ENCODE measurements at places on chromosomes 5 and 9.

DNA sequence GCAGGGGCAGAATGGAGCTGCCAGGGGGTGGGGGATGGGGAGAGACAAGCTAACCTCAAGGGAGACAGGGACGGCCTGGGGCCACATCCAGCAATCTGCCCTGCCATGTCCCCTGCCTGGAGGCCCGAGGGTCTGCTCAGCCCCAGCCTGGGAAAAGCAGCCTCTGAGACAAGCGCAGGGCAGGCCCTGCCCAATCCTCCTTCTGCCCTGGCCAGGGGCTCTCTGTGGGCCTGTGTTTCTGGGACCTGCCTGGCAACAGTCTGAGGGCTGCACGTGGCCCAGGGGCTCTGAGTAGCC is 13.9 kb upstream of the QSOX2 start:
- DNase-seq = no peak

- no peak for DNase-seq
These were observed 33.9 kb downstream of the LMNB1 start for GRCh38 chr5:126810596-126811380.

DNA sequence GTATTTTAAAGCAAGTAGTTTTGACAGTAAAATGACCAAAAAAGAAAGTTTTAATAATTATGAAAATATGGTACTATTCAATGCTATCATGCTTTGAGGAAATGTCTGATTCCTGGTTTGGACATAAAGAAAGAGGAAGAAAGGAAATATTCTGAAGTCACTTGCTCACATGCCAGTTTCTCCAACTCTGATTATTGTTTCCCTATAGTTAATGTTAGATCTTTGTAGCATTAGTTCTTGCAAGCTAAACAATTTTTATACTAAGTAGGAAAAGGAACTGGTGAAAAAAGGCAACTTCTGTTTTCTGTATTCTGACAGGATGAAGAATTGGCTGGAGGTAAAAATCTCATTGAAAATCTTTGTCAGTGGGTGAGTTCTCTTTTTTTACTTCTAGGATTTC is 119.5 kb downstream of the YTHDC2 start:
- no peak for DNase-seq

DNA sequence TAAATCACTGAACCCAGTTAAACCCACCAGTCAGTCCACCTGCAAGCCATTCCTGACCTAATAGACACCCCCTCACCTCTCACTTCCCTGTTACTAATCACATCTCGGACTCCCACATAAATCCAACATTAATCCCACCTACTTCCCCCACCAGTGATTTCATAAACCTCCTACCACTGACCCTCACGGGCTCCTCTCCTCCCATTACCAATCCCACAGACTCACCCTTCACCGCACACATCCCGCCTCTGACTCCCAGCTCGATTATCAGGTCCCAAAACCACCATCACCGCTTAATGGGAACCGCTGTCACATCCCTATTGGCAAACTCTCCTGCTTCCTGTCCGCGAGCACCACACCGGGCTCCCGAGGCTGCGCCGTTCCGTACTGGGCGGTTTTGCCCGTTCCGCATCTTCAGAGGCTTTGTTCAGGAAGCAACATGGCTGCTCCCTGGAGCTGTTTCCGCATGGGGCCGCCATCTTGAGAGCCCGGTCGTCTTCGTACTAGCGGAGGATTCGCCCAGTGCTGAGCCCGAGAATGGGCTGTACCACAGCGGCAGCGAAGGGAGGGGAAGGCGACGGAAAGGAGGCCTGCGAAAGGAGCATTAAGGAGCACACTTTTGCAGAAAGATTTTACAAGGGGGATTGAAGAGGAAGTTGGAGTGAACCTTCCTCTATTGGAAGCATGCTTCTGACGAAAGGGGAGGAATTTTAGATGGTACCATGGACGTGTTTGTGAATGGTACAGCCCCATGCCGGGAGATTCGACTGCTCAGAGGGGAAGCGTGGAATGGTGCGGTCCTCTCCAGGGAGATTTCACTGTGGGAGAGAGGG is at the start of gene ZNF300:
ZNF300 (minus strand) TSS at position 502 of the 833 bp plus-strand sequence. CDS start 1,825 bp downstream, outside the sequence.
- DNase-seq = peak; percentile 74

GRCh38 chr9:20225826-20226225 is 396.5 kb downstream of the MLLT3 start:
- DNase-seq = no peak

DNA sequence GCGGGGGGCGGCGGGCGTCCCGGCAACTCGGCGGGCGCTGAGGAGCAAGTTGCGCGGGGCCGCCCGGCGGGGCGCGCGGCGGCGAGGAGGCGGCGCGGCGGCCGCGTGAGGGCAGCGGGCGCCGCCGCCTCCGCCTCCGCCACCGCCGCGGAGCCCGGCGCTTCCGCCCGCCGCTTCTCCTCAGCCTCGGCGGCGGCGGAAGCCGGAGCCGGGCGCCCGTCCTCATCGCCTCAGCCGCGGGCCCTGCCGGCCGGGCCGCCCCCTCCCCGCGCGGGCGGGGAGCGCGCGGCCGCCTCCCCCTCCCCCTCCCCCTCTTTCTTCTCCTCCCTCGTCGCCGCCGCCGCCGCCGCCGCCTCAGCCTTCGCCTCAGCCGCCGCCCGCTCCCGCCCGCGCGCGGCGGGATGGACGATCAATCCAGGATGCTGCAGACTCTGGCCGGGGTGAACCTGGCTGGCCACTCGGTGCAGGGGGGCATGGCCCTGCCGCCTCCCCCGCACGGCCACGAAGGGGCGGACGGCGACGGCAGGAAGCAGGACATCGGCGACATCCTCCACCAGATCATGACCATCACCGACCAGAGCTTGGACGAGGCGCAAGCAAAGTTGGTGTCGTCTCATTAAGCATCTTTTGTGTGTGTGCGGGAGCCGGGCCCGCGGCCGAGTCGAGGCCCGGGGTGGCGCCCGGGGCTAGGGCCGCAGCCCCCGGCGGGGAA is at the start of gene PBX3:
PBX3 (plus strand) TSS at position 321 of the 712 bp plus-strand sequence.
- DNase-seq = no peak

- no peak for DNase-seq
These were observed 2.0 kb downstream of the ENC1 start for GRCh38 chr5:74638544-74638969.

DNA sequence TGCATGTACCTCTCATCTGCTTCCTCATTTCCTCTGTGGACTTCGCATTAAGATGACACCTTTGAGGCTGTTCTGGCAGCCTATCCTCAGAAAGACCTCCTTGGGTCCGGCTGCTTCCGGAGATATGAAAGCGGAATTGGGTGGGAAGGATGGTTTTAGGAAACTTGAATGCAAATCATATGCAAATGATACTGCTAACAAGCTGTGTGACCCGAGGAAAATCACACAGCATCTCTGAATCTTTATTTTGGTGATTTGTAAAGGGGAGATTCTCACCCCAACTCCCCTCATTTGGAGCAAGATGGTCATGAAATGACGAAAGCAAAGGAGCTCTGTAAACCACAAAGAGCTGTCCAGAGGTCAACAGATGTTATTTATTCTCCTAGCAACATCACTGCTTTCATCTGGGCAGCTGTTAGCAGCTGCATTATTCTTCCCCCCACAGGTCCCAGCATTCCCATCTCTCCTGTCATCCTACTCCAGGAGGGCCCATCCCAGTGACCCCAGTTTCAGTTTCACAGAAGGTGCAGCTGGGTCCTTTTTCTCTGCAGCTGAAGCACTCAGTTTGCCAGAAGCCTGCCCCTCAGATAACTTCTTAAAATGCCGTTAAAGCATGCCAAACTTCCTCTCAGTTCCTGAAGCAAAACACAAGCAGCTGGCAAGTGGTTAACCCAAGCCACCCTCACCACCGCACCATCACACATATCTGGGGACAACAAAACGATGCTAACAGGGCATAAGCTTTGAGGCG is 269.5 kb downstream of the SEC61B start:
- no peak for DNase-seq

GRCh38 chr5:90022002-90022710 is 387.4 kb downstream of the CETN3 start:
- no peak for DNase-seq

DNA sequence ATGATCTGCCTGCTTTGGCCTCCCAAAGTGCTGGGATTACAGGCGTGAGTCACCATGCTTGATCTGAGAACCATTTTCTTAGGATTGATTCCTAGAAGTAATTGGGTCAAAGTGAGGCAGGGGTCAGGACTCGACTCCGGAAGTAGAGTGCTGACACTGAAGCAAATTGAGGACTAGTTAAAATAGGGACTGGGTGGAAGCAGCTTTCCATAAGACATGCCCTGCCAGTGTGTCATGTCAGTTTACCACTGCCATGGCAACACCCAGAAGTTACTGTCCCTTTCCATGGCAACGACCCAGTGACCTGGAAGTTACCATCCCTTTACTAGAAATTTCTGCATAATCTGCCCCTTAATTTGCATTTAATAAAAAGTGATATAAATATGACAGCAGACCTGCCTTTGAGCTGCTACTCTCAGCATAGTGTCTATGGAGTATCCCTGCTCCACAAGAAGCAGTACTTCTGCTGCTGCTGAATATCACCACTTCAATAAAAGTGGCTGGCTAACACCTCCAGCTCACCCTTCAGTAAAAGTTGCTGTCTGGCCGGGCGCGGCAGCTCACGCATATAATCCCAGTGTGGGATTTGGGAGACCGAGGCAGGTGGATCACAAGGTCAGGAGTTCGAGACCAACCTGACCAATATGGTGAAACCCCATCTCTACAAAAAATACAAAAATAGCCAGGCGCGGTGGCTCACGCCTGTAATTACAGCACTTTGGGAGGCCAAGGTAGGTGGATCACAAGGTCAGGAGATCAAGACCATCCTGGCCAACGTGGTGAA is 47.8 kb upstream of the JADE2 start:
- DNase-seq = no peak
